ENCODE measurements at places on chromosomes 6 and 20. TPM values are rescaled to one million over a fixed set of nuclear protein-coding genes. Genes with fewer than 3 reads are reported as not detected.

Gene GMPR
- total RNA-seq, result 0.32 TPM

Gene GPR6
- total RNA-seq, result not detected

Gene TSPO2
- total RNA-seq, result not detected

Gene LZTS3
- total RNA-seq, result 7.5 TPM

Gene GTSF1L
- total RNA-seq, result not detected

Gene COL19A1
- 0.31 TPM for total RNA-seq

Gene RRAGD
- total RNA-seq, result 10.6 TPM

Gene SMLR1
- total RNA-seq, result not detected

Gene ADGRF5
- 0.31 TPM for total RNA-seq

Gene EPPIN
- total RNA-seq, result not detected

Gene HMGCLL1
- not detected for total RNA-seq

Gene SIRPG
- total RNA-seq, result not detected

Gene GPR63
- total RNA-seq, result 4.1 TPM

Gene SOX4
- 50.7 TPM for total RNA-seq

Gene LY6G6F
- total RNA-seq, result not detected

Gene MOG
- not detected for total RNA-seq

Gene PHACTR1
- total RNA-seq, result 2.6 TPM

Gene LY6G6D
- not detected for total RNA-seq

Gene MAP7
- not detected for total RNA-seq

Gene OVOL2
- not detected for total RNA-seq

Gene HTR1E
- not detected for total RNA-seq
